ENCODE measurements at places on chromosomes 3 and 15.

DNA sequence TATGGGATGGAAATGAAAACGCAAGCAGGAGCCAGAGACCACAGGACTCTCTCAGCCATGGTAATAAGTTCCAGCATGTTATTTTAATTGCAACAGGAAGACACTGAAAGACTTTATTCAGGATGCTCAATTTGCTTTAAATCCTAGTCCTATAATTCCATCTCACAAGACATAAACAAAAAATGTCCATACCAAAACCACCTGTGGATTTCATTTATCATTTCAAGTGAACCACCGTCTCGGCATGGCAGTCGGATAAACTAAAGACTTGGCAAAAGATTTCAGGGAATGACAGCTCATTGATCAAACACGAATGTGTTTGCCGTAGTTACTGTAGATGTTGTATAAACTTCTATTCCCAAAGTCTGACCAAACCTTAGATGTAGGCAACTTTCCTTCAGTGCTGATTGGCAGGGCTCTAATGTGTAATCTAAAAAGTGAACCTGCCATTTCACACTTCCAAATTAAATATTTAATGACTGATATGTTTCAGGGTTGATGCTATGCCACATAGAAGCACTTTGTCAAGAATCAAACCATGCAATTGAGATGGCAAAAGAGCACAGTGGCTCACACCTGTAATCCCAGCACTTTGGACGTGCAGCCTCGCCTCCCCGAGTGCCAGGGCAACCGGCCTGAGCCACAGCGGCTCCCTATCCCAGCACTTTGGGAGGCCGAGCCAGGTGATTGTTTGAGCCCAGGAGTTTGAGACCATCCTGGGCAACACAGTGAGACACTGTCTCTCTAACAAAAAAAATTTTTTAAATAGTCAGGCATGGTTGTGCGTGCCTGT, 331.7 kb downstream of the MAGI1 start:
- no peak for DNase-seq

DNA sequence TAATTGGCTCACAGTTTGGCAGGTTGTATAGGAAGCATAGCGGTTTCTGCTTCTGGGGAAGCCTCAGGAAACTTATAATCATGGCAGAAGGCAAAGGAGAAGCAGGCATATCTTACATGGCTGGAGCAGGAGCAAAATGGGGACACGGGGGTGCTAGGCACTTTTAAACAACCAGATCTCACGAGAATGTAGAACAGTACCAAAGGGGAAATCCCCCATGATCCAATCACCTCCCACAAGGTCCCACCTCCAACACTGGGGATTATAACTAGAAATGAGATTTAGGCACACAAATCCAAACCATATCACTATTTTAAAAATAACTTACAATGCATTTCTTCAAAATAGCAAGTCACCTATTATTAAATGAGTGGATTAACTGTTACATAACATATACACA, 47.1 kb upstream of the ANKRD28 start:
- no peak for DNase-seq

DNA sequence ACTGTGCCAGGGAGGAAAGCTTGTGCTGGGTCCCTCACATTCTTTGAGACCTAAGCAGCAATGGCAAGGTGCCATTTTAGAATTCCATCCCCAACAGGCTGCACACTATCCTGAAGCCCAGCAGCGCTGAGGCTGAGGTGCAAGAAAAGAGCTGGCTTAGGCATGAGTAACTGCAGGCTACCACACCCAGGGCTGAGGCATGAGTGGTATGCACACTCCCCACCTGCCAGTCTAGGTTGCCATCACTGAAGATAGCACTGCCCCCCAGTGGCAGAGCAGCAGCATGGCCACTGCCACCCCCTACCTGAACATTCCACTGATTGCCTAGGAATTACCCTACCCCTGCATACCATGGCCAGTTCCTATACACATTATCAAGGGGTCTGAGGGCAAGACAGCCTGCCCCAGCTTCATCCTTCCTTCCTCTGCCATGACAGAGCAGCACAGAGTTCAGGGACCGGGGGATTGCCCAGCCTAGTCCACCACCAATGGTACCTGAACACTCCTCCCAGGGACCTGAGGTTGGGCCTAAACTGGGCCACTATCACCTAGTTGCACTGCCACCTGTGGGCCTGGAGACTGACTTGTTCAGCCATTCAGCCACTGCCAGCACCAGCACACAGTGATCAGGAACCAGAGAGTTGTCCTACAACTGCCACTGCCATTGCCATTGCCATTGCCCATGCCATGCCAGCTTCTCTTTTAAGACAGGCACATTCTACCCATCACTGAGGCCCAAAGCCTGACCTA, 129.8 kb downstream of the SATB1 start:
- no peak for DNase-seq

- DNase-seq = no peak
Observed at GRCh38 chr15:94265982-94266381, 34.6 kb downstream of the MCTP2 start.

DNA sequence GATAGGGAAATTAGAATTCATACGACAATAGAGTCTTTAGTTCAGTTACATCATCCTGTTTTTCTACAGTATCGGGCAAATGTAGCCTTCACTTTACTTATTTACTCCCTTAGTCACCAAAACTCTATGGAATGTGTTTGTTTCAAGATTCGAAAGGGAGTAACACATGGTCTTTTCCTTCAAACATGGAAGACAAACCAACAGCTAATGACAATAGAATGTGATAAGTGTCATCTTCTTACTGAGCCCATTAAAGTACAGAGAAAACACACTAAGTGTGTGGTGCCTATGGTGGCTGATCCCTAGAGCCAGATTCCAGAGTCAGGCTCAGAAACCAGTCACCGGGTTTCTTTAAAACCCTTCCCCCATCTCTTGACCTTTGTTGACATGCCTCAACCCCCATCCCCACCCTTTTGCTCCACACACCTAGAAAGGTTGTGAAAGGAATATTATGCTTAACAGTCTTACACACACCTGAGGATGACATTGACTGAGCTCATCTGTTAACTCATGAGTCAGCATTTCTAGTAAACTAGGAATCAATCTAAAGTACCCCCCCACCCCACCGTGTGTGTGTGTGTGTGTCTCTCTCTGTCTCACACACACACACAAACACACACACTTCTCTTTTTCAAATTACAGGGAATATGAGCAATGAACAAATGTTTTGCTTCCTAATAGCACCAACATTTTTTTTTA, 549.6 kb upstream of the CCDC54 start:
- DNase-seq = no peak

GRCh38 chr3:135636596-135636995, 328.9 kb upstream of the PPP2R3A start:
- DNase-seq = no peak

DNA sequence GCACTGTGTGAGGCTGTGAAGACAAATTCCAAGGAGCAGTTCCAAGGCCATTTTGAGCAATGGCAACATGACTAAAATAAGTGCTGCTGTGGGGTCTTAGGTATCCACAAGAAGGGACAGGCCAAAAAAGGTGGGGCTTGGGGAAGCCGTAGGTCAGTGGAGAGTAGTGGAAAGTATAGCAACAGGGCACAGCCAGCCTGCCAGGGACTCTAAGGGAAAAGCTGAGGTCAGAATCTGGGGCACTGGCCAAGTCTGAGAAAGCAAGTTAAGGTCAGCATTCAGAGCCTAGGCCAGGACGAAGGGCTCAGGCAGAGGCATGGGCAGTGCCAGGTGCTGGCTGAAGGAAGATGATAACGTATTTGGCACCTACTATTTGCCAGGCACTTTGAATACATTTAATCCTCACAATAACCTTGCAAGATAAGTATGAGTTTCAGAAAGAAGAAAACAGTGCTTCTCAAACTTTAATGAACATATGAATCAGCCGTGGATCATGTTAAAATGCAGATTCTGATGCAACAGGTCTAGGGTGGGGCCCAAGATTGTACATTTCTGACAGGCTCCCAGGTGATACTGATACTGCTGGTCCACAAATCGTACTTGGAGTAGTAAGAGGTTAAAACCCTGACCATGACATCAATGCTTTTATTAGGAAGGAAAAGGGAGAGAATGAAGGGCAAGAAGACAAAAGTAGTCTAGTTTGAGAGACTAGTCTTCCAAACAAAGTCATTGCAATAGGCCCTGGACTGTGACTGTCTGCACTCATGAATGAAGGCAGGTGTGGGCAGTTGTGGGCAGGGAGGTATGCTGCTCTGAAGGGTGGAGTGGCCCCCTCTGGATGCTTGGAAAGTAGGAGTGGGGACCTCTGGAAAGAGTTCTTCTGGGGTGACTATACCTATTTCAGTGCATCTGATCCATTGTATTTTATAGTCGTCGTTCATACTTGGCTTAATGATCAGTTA, 106.3 kb upstream of the ANKRD28 start:
- DNase-seq = no peak

DNA sequence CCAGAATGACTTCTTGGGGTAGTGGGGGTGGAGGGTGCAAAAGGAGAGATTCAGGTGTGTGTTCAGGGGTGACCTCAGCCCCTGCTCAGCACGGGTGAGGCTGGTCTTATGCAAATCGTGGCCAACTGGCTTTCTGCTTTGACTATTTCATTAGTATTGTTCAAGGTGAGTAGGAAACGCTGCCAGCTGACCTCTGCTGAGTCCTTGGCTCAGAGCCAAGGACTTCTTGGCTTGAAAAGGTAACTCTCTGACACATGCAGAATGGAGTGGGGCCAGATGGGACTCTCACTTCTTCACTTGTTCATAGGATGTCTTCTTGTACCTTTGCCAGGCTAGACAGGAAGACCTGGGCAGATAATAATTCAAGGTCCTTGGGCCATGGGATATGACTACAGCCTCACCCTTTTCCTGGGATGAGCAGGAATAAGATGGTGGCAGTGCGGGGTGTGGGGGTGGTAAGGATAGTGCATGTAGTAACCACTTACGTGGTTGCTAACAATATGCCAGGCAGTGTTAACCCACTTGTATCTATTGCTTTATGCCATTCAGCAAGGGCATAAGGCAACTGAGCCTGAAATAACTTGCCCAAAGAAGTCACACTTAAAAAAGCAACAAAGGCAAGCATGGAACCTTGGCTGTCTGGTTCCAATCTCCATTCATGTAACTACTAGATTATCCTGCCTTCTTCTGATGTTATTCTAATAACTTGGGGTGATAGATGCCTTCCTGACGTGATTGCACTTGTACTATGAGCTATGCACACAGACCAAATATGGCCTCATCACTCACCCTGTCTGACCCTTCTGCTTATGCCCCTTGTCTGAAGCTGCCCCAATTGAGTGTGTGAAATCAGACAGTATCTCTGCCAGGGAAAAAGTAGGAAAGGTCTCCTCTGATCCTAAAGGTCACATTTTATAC, 193.1 kb downstream of the NR1D2 start:
- no peak for DNase-seq

DNA sequence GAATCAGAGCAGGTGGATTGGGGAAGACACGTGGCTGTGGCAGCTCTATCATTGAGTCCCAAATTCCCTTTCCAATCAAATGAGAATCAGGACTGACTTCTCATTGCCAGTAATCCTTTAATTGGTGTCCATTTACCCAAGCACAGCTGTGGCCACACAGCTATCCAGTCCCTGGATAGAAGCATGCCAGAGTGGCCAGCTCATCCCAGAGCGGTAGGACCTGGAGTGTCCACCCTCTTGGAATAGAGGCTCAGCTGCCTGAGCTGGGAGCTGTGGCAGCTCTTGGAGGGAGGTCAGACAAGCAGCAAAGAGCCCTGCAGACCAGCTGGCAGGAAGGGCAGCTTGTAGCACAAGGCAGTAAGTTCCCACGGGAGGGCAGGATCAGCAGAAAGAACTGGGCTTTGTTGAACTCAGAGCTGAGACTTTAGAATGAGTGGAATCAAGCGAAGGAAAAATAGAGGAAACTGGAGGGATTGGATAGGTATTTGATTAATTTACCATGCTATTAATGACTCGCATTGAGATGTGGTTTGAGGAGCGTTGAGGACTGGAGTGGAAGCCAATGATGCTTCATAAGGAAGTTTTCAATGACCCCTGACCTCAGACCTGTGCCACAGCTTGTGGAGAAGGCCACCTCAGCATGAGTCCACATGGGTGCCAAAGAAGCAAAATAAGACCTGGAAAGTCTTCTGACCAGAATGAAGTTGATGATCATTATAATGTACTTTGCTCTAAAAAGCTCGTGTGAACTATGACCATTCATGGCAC, 6.9 kb upstream of the ALPK3 start:
- DNase-seq = no peak

GRCh38 chr3:177746337-177746933, 549.2 kb upstream of the TBL1XR1 start:
- DNase-seq = no peak

DNA sequence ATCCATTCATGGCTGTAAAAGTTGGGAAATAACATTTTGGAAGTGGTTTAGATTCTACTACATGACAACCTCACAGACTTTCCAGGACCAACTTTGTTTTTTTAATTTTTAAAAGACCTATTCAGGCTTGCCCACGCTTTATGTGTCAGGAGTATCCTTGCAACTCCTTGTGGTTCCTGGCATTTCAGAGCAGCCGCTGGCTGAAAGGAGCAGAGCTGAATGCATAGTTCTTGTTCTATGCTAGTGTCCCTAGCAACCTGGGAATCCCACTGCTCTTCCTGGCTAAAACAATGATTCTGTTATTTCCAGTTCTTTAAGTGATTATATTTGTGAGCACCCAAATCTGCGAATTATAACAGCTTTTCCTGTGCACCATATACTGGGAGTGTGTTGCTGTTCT, 34.9 kb downstream of the CP start:
- no peak for DNase-seq

GRCh38 chr3:118587037-118587741, 447.5 kb downstream of the IGSF11 start:
- DNase-seq = no peak

GRCh38 chr15:42594095-42594494, 18.7 kb downstream of the STARD9 start:
- DNase-seq = no peak
